MCF 10A (cell line): ENCODE measurements at places on chromosomes 3 and 15. TPM values are rescaled to one million over a fixed set of nuclear protein-coding genes. Genes with fewer than 3 reads are reported as not detected.

The DISP2 gene
- 1.8 and 2.1 TPM in 2 replicates for total RNA-seq

The SLC9C1 gene
- not detected in 2 replicates for total RNA-seq

The SNX33 gene
- total RNA-seq: 14.3 and 15.2 TPM in 2 replicates

The GOLGA6L10 gene
- 1.9 and 2.6 TPM in 2 replicates for total RNA-seq

The NR2F2 gene
- 9.6 and 10.9 TPM in 2 replicates for total RNA-seq

The IMPG2 gene
- total RNA-seq: 0.26 and 0.37 TPM in 2 replicates

The CLDN1 gene
- 197 and 263 TPM in 2 replicates for total RNA-seq

The SPATA12 gene
- total RNA-seq: 0.12 TPM in 1 of 2 replicates, not detected in the other

The ATP11B gene
- 66.2 and 69.9 TPM in 2 replicates for total RNA-seq

The FEZF2 gene
- not detected in 2 replicates for total RNA-seq

The TMIE gene
- total RNA-seq: 0.26 and 1.0 TPM in 2 replicates

The PLAAT1 gene
- total RNA-seq: 0.93 and 1.0 TPM in 2 replicates

The RBMS3 gene
- total RNA-seq: 65.5 and 74.2 TPM in 2 replicates

The MCF2L2 gene
- 2.6 and 3.4 TPM in 2 replicates for total RNA-seq

DNA sequence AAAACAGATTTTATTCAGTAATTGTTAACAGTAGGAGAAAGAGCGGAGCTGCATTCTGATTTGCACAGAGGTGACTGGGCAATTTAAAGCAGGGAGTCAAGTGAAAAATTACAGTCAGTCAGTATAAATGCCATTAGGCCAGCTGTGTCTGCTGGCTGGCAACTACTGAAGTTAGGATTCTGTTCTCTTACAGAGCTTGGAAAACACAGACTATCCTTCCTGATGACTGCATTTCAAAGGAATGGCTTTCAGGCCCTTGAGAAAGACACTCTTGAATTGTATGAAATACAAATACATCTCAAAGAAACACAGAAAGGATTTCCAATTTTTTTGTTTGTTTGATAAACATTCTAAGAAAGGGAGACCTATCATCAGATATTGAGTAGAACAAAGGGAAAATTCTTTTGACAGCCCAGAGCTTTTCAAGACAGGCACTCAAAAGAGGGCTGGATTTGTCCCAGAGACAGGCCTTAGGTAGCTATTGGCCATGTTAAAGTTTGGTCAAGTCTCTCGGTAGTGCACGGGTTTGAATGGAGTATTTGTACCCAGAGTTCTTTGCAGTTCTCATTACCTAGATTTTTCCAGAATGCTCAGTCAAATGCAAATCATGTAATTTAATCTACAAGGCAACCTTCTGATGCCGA is 551.2 kb upstream of the CCDC54 start:
- H3K27ac ChIP-seq: no peak overlapping the region
- peaks cover 3% of the 10 kb centered on the region for H3K4me1 ChIP-seq
- H3K4me3 ChIP-seq: no peak overlapping the region

DNA sequence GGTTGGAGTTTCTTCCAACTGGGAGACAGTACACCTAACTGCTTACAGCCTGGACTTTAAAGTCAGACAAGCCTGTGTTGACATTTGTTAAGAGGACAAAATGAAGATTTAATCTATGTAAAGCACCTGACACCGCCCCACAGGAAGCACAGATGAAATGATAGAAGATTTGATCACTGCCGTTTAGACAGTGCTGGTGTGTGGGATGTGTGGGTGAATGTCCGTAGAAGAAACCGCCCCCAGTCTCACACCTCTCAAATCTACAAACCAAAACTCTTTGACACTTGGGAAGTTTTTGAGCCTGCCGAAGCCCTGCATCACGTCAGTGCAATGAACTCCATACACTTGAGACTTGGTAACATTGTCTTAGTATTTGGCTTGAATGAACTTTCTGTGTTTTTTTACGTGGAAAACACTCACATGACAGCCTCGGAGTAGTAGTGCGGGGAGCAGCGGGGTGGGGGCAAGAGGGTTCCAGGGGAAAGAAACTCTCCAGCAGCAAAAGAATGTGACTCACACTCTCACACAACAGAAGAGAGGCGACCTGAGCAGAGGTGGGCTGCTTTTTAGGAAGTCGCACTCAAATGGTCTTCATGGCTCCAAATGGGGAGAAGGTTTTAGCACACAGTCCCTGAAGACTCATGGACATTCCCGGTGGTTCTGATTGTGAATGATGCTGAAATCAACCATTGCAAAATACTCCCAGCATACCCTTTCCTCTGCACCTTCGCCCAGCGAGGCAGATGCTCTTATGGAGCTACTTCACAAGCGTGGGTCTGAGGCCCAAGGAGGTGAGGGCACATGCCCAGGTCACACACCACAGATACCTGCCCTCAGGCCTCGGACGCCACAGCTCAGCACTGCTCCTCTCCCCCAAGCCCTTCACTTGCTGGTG is 79.2 kb downstream of the SRGAP3 start:
- H3K27me3 ChIP-seq: no peaks in the 10 kb centered on the region
- DNase-seq: peak; percentile 60
- H3K4me1 ChIP-seq: peaks cover 29% of the 10 kb centered on the region
- peak overlapping the region; percentile 13 for H3K4me3 ChIP-seq
- H3K36me3 ChIP-seq: peaks cover 10% of the 10 kb centered on the region

DNA sequence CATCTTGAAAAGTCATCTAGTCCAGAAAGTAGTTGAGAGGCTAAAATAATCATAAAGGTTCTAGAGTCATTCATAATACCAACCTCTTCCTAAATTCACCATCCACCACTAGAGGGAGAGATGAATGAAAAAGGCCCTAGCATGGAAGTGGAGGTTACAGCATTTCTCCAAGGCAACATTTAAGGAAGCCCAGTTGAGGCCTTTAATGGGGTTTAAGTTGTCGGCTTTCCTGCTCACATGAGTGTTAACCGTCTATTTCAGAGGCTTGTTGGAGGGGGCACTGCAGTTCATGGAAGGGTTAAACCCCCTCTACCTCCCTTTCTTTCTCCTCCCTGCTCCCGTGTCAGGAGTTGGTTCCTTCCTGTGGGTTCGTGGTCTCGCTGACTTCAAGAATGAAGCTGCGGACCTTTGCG is 3.8 kb upstream of the SLCO3A1 start:
- peaks cover 25% of the 10 kb centered on the region for H3K27me3 ChIP-seq
- no peak overlapping the region for H3K27ac ChIP-seq
- peaks cover 19% of the 10 kb centered on the region for H3K4me1 ChIP-seq

- H3K4me3 ChIP-seq: no peak overlapping the region
- no peak overlapping the region for H3K27ac ChIP-seq
- DNase-seq: no peak
- peaks cover 6% of the 10 kb centered on the region for H3K4me1 ChIP-seq
- no peaks in the 10 kb centered on the region for H3K27me3 ChIP-seq
Measured at GRCh38 chr3:18249126-18249525, 176.0 kb downstream of the SATB1 start.

GRCh38 chr15:101198800-101199199 is 53.0 kb downstream of the CHSY1 start:
- H3K36me3 ChIP-seq: no peaks in the 10 kb centered on the region
- H3K4me1 ChIP-seq: peaks cover 44% of the 10 kb centered on the region
- no peak overlapping the region for H3K4me3 ChIP-seq

DNA sequence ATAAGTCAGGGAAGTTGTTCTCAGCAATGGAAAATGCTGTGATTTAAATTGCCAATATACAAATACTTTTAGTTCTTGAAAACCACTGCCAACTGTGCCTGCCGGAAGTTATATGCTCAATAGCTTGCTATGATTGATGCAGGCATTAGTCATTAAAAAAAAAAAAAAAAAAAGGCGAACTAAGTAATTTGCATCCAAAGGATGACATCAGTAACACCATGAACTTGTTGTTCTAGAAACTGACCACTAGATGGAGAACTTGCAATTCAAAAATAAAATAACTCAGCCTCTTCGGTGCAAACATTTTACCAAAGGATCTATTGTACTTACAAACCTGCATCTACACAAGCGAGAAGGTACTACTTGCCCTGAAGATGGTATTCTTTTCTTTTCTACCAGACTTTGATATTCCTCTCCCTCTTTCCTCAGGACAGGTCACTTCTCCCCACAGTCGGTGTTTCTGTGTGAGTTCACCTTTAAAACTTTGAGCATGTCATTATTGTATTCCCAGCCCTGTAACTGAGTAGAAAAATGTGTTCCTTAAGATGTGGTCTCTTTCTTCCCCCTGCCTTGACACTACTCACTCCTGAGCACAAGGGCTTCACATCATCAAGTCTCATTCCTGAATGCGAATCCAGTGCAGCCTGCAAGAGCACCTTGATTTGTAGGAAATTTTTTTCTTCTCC is 115.0 kb upstream of the VEPH1 start:
- peak; percentile 74 for DNase-seq
- H3K4me3 ChIP-seq: no peak overlapping the region
- no peaks in the 10 kb centered on the region for H3K36me3 ChIP-seq
- no peaks in the 10 kb centered on the region for H3K4me1 ChIP-seq
- no peak overlapping the region for H3K27ac ChIP-seq

- H3K27me3 ChIP-seq: no peaks in the 10 kb centered on the region
- H3K36me3 ChIP-seq: peaks cover 7% of the 10 kb centered on the region
- DNase-seq: peak; percentile 55
- no peak overlapping the region for H3K4me3 ChIP-seq
Measured at GRCh38 chr15:101446518-101447167, 42.9 kb downstream of the PCSK6 start.

DNA sequence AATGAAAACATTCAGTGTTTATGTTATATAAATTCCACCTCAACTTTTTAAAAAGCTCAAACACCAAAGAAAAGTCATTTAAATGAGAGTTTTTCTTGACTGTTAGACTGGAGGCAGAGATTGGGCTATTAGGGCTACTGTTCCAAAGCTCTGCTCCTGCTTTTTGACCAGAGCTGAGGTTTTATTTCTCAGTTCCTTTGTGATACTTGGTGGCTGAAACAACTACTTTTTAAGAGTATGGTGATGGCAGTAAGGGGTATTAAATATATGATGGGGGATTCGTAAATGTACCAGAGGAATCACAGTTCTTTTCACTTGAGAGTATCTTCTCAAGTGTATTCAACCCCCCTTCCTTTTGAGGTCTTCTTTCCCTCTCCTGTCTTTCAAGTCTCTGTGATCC is 186.1 kb upstream of the CGNL1 start:
- H3K27ac ChIP-seq: no peak overlapping the region
- peaks cover 24% of the 10 kb centered on the region for H3K36me3 ChIP-seq
- no peaks in the 10 kb centered on the region for H3K27me3 ChIP-seq
- no peaks in the 10 kb centered on the region for H3K4me1 ChIP-seq
- no peak for DNase-seq
- H3K4me3 ChIP-seq: no peak overlapping the region

DNA sequence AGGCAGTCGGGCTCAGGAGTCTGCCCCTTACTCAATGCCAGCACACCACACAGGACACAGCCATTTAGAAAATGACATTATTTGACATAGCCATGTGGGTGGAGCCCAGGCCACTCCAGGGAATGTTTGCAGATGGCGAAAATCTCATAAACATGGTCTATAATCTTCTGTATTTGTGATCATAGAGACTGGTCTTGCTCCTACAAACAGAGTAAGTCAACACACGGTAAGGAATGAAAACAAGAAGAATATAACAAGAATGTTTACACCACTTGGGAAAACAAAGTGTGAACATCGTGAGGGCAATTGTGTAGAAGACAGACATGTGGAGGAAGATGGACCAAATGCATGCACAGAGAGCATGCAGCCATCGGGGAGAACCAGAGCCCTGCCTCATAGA is 68.2 kb downstream of the SEMA5B start:
- no peak overlapping the region for H3K27ac ChIP-seq
- H3K4me1 ChIP-seq: no peaks in the 10 kb centered on the region
- no peak for DNase-seq

- peak within 1 kb of the TSS; percentile 52 for H3K4me3 ChIP-seq
- H3K27ac ChIP-seq: no peak within 1 kb of the TSS
- peak; percentile 29 for DNase-seq
- H3K36me3 ChIP-seq: no peaks in the 10 kb centered on the region
- peaks cover 57% of the 10 kb centered on the region for H3K27me3 ChIP-seq
- peaks cover 9% of the 10 kb centered on the region for H3K4me1 ChIP-seq
Measured at GRCh38 chr3:123027292-123028232, at the start of gene SEMA5B. Gene SEMA5B (minus strand): TSS chr3:123027763. CDS start chr3:122961263, 66,500 bp downstream.

DNA sequence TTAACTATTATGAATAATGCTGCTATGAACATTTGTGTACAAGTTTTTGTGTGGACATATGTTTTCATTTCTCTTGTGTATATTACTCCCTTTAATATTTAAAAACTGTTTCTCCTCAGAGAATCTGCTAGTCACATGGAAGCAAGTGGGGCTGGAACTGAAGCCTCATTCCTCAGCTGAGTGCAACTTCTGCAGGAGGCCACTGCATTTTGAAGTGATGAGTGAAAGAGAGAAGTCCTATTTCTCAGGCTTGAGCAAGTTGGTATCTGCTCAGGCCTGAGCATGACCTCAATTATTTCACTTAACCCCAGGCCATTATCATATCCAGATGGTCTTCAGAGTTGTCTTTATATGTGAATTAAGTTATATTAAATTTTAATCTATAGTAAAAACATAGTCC is 11.5 kb downstream of the TLR9 start:
- H3K4me1 ChIP-seq: peaks cover 19% of the 10 kb centered on the region
- no peak overlapping the region for H3K27ac ChIP-seq
- H3K4me3 ChIP-seq: no peak overlapping the region
- H3K27me3 ChIP-seq: no peaks in the 10 kb centered on the region

DNA sequence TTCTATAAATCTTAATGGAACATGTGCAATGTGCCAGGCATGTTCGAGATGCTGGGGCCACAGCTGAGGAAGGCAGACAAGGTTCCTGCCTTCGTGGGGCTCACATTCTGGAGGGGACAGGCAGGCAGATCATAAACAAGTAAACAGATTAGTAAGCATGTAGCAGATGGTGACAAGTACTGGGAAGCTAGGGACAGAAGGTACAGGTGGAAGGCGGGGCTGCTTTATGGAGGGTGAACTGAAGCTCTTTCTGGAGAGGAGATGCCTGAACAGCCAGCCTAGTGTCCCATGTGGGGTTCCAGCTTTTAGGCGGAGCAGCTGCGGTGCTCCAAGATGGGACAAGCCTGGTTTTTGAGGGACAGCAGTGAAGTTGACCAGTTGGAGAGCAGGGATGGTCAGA is 74.7 kb upstream of the SNRK start:
- H3K36me3 ChIP-seq: peaks cover 6% of the 10 kb centered on the region
- no peak for DNase-seq
- no peak overlapping the region for H3K4me3 ChIP-seq
- no peak overlapping the region for H3K27ac ChIP-seq

GRCh38 chr15:88617031-88617722 is 4.0 kb upstream of the AEN start:
- no peaks in the 10 kb centered on the region for H3K36me3 ChIP-seq
- no peak overlapping the region for H3K4me3 ChIP-seq
- no peak for DNase-seq
- H3K27ac ChIP-seq: no peak overlapping the region
- H3K4me1 ChIP-seq: peaks cover 3% of the 10 kb centered on the region
- no peaks in the 10 kb centered on the region for H3K27me3 ChIP-seq

- H3K27ac ChIP-seq: peak overlapping the region; percentile 95
- H3K27me3 ChIP-seq: no peaks in the 10 kb centered on the region
- peak; percentile 79 for DNase-seq
- peaks cover 7% of the 10 kb centered on the region for H3K36me3 ChIP-seq
- peak overlapping the region; percentile 22 for H3K4me3 ChIP-seq
- peaks cover 13% of the 10 kb centered on the region for H3K4me1 ChIP-seq
Measured at GRCh38 chr15:101070502-101071273, 151.5 kb downstream of the LRRK1 start.

- DNase-seq: no peak
- H3K27me3 ChIP-seq: no peaks in the 10 kb centered on the region
- no peak overlapping the region for H3K4me3 ChIP-seq
- H3K27ac ChIP-seq: no peak overlapping the region
Measured at GRCh38 chr3:122004991-122005565, 17.0 kb downstream of the ILDR1 start.

GRCh38 chr3:72033666-72034428 is 248.9 kb upstream of the PROK2 start:
- peaks cover 13% of the 10 kb centered on the region for H3K27me3 ChIP-seq
- DNase-seq: no peak
- H3K4me3 ChIP-seq: no peak overlapping the region
